ENCODE measurements at places on chromosomes 12 and 14. TPM values are rescaled to one million over a fixed set of nuclear protein-coding genes. Genes with fewer than 3 reads are reported as not detected.

DNA sequence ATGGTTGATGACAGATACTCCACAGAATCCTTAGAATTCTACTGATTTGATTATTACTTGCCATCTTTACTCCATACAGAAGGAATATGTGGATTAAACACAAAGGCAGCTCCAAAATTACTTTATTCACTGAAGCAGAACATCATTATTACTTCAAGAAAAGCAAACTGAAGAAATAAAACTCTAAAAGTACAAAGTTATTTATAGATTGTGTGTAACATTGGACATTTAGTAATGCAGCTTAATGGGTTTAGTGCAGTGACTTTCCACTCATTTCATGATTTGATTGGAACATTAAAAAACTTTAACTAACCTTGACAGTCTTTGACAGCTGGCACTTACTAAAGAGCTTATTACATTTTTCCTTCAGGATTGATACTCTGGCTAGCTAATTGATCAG, 59.0 kb upstream of the ATP2A2 start:
- H3K36me3 ChIP-seq: no peaks in the 10 kb centered on the region
- no peaks in the 10 kb centered on the region for H3K27me3 ChIP-seq

DNA sequence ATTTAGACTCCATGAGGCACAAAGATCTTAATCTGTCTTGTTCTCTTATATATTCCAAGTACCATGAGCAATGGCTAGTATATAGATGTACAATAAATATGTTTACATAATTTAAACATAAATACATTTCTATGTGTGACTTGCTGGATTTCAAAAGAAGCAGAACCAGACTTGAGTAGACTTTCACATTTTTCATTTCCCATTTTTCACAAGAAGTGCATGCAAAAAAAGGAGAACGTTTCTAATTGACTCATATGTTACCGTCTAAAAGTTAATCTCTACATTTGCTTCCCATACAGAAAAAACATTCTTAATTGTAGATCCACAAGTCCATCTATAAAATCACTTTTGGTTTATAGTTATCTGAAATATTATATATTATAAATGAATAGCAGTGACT, 256.5 kb upstream of the USP15 start:
- no peaks in the 10 kb centered on the region for H3K36me3 ChIP-seq
- no peaks in the 10 kb centered on the region for H3K4me1 ChIP-seq
- no peak overlapping the region for H3K27ac ChIP-seq

DNA sequence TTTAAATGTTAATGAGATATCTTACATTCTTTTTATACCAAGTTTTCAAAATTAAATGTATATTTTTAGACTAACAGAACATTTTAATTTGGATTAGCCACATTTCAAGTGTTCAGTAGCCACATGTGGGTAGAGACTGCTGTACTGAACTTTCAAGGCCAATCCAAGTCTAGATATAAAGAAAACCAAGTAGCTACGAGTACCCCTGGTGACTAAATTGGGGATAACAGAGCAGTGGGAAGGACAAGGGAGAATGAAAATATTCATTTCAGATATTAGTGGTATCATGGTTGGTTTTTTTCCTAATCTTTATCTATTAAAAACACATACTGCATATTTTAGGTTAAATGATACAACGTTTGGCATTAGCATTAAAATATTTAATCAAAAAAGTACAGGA, 69.4 kb upstream of the RHOJ start:
- no peaks in the 10 kb centered on the region for H3K4me1 ChIP-seq
- H3K36me3 ChIP-seq: no peaks in the 10 kb centered on the region
- H3K27me3 ChIP-seq: no peaks in the 10 kb centered on the region
- no peak for DNase-seq
- H3K4me3 ChIP-seq: no peak overlapping the region

DNA sequence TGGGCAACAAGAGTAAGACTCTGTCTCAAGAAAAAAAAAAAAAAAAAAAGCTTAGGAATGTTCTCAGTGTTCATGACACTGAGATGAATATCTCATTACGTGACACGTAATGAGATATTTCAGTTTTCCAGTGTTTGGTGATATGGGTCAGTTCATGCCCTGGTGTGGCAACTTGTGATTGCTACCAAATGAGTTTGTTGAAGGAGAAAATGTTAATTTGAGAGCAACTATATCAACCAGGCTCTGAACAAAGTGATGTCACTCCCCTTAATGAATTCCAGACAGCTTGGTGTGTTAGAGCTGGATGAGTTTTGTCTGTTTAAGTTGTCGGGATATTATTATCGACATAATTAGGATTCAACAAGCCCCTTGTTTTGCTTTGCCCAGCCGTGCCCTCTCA, 211.7 kb downstream of the DPF3 start:
- no peaks in the 10 kb centered on the region for H3K27me3 ChIP-seq
- H3K4me3 ChIP-seq: no peak overlapping the region
- H3K4me1 ChIP-seq: peaks cover 9% of the 10 kb centered on the region
- no peaks in the 10 kb centered on the region for H3K36me3 ChIP-seq
- H3K27ac ChIP-seq: no peak overlapping the region

- H3K27ac ChIP-seq: no peak overlapping the region
- H3K27me3 ChIP-seq: no peaks in the 10 kb centered on the region
- no peaks in the 10 kb centered on the region for H3K4me1 ChIP-seq
- H3K4me3 ChIP-seq: no peak overlapping the region
- H3K36me3 ChIP-seq: peaks cover 20% of the 10 kb centered on the region
Measured at GRCh38 chr12:95131589-95132340, 58.3 kb upstream of the NR2C1 start.

GRCh38 chr12:71492604-71493003, 53.0 kb downstream of the LGR5 start:
- H3K27me3 ChIP-seq: no peaks in the 10 kb centered on the region
- H3K4me3 ChIP-seq: no peak overlapping the region
- no peak overlapping the region for H3K27ac ChIP-seq
- H3K36me3 ChIP-seq: no peaks in the 10 kb centered on the region
- DNase-seq: no peak

DNA sequence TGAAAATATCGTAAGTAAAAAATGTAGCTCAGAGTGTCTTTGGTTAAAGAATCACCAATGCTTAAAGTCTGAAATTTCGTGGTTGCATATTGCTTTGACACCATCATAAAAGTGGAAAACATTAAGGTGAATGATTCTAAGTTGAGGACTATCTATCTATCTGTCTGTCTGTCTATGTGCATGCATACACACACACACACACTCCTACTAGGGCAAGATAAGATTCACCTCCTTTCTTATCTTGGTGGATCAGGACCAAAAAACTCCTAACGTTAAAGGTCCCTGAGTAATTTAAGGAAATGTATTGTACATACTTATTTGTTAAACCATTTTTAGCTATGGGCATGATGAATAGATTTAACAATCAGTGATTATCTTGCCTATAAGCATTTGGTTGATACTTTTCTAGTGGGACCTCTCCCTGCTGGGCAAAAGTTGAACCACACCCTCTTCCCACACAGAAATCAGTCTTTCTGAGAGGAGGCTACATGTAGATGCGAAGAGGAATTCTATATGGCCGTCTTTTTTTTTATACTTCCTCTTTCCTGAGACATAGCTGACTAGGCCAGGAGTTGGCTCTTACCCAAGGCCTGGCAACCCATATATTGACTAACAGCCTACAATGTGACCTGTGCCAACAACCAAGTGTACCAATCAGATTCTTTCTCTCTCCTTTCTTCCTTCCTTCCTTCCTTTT, 19.3 kb upstream of the LLPH start:
- no peaks in the 10 kb centered on the region for H3K27me3 ChIP-seq
- no peak overlapping the region for H3K4me3 ChIP-seq
- H3K27ac ChIP-seq: no peak overlapping the region

Gene BHLHE41
- 6.0 TPM for polyA plus RNA-seq

Gene STXBP6
- polyA plus RNA-seq: 0.63 TPM

Data from keratinocyte (primary cell).